ENCODE measurements at places on chromosomes 5 and 9.
A peak's percentile ranks its signal among the peaks of the same experiment; 100 is the strongest.

- DNase-seq, result peak; percentile 81
Measured at GRCh38 chr5:142671801-142672200, 14.1 kb downstream of the FGF1 start.

GRCh38 chr9:116951588-116952435 is 264.7 kb downstream of the TRIM32 start:
- DNase-seq, result peak; percentile 82

DNA sequence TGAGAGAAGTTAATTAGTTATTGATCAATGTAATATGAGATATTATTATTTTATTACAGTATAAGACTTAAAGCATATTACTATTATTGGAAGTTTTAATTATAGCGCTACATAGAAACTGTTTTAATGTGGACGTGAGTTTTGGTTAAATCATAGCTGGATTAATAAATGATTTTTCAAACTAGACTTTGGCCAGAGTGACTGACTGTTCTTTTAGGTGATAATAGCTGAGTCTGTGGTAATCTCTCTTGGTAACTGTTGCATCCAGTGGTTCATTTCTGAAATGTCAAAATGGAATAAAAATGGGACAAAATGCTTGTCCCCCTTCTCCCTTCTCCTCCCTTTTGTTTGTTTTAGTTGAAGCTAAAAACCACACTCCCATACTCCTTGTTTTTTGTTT is 28.1 kb downstream of the ANKHD1 start:
- DNase-seq, result no peak

GRCh38 chr9:20610591-20610990 is 11.7 kb downstream of the MLLT3 start:
- DNase-seq, result no peak

GRCh38 chr9:95721061-95721531 is 154.4 kb upstream of the ERCC6L2 start:
- no peak for DNase-seq

GRCh38 chr5:67198917-67199316 is 2.3 kb upstream of the CD180 start:
- no peak for DNase-seq

DNA sequence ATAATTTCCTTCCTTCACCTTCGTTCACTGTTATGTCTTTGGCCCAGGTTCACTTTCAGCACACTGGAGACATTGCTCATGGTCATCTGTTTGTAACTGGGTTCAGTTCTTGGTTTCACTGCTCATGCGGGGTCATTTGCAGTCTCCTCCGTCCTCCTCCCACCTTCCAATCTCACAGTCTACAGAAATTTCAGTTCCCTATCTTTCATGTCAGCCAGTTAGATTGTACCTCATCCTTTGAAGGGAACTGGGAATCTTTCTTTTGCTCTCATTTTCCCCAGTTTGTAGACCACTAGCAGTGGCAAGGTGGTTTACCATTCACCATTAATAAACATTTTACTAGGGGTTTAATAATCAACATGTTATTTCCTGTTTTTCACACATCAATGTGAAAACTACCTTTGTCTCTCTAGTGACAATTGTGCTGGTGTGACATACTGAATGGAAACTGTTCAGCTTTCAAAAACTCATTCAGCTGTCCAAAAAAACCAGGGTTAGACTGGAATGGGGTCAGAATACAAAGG is 100.9 kb upstream of the IL6ST start:
- no peak for DNase-seq

DNA sequence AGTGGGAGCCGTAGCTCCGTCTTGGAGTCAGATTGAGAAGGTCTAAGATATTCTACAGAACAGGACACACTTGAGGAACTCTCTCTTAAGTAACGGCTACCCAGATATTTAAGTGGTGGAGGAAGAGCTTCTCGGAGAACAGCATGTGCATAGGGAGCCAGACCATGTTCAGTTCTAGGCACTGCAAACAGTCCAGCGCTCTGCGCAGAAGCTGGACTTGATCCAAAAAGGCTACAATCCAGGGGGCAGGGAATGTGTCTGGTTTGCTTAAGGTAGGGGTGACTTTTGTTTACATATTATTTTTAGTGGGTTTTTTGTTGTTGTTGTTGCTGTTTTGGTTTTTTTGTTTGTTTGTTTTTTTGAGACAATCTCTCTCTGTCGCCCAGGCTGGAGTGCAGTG is 16.8 kb upstream of the CCL28 start:
- no peak for DNase-seq

DNA sequence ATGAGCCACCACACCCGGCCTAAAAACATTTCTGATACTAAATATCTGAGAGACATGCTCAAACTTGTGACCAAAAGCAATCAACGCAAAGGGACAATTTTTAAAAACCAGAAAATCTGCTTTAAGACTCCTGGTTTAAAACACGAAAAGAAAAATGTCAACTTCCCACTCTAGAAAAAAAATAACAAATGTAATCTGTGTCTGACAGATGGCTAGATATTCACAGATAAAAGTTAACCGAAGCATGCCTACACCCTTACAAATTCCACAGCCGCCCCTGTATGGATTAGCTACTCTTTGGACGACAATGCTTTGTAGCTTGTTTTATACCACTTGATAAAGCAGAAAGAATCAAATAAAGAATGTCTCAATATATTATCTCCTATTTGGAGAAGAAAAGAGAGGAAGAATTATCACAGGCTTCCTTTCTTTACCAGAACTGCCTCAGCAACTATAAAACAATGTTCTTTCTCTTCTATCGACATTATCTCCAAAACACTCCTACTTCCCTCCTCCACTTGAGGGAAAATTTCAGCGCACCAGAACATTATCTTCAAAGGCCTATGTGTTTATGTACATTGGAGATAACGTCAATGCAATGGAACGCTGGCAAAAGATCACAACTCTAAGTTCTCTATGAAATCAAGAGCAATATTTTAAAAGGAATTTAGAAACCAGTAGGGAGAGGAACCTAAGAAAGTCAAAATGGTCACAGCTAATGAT is 26.2 kb downstream of the CEMIP2 start:
- DNase-seq, result peak; percentile 80

DNA sequence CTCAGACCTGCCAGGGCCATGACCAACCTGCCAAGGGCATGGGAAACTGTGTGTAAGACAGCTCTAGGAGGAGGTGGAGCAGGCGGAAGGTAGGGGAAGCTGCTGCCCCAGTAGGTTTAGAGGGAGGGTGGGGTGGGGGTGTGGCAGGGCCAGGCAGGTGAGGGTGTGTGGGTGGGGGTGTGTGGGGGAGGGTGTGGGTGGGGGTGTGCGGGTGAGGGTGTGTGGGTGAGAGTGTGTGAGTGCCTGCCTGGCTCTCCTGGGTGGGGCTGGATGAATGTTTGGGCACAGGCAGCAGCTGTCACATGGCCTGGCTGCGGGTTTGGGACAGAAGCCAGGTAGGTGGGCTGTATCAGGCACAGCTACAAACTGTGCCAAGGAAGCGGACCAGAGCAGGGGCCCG is 8.8 kb upstream of the N4BP3 start:
- no peak for DNase-seq

DNA sequence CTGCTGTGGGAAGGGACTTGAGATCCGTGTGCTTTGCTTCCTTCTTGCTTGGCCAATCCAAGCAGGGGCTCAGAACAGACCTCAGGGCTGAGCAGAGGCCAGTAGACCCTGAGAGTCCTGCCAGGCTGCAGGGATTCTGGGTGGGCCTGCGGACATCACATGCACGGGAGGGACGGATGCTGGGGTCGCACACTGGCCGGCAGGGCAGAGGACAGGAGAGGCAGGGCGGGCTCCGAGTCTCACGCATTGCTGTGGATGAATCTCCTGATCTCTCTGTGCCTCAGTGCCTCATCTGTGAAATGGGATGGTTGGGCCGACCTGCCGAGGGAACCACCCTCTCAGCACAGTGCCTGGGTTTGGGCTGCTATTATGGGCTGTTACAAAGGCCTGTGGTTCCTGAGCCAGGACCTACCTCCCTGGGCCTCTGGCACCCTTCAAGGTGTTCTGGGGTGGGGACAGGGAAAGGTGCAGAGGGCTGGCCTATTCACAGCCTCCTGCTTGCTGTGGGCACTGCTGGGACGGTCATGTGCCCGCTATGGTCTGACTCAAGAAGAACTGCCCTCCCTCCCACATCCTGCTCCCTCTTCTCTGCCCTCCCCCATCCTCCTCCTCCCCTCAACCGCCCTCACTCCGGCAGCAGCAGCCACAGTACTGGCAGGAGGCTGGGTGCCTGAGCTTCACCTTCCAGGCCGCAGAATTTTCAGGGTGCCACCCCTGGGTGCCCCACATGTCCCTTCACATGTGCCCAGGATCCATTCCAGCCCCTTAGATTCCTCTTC is 43.3 kb downstream of the NCS1 start:
- DNase-seq, result peak; percentile 53

GRCh38 chr5:133936651-133937015 is 31.8 kb downstream of the C5orf15 start:
- no peak for DNase-seq

DNA sequence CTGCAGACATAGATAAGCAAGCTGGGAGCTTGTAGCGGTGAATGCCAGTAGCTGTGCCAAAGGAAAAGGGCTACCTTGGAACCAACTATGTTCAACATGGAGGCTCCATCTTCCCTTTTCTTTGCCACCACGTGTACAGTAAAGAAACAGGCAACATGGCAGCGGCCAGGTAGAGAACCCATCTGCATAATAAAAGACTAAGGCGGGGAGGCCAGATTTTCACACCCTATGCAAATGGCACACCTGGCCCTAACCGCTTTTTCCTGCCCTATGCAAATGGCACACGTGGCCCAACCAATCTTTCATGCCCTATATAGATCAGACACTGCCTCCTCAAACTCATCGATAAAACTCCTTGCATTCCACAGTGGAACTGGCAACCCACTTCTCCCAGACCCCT is 477.5 kb upstream of the EDIL3 start:
- no peak for DNase-seq

DNA sequence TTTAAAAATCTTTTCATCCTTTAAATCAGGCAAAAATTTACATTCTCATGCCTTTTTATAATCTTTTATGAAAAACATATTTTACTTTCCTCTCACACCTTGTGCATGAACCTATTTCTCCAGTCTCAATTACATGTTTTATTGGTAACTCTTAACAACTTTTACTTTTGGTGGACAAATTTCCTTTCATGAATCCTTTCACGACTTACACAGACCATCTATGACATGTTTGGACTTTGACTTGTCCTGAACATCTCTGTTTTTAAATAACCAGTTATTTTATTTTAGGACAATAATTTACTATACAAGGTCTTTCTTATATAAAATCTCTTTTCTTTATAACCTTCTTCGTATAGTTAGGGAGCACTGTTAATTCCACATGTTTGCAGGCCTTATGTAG is 26.5 kb upstream of the MTMR12 start:
- peak; percentile 49 for DNase-seq

DNA sequence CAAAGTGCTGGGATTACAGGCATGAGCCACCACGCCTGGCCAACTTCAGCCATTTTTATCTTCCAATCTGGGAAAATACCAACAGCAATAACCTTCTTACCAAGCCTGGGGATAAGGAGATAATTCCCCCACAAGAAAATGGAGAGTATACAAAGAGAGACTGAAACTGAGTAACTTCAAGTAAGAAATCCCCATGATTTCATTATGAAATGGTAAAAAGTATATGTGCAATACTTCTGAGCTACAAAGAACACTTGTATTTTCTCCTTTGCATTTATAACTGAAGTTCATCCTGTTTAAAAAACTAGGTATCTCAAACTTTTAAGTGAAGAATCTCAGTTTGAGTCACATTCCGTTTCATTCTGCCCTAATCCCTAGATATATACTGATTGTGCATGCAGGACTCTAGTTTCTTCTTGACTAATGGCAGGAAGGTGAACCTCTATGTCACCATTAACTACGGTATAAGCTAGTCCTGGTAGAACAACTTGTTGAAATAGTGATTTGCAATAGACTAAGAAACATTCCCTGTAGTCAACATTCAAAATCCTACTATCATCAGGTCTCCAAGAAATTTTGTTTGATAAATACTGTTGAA is 2071.4 kb downstream of the MAT2B start:
- DNase-seq, result no peak

- DNase-seq, result peak; percentile 80
Measured at GRCh38 chr5:181188700-181189362, 16.2 kb downstream of the TRIM7 start.

DNA sequence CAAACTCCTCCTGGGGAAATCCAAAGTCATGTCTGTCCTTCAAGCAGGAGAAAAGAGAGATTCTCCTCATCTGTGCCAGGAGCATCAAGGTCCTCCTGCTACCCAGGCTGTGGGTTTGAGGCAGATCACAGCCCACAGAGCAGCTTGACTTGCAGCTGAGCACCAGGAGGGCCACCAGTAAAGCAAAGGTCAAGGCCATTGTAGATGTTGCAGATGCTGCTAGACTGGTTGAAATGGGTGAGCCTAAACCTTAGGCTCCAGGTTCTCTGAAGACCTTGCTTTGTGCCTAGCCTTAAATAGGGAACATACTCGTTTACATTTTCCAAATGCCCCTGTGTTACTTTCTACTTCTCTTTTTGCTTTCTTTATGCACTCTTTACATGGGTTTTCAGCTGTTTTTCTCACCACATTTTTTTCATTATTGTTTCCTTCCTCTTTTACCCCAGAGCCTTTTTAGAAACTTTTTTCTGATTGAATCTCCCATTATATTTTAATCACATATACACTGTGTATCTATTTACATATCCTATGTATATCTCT is at the start of gene IFNA2:
Gene IFNA2, minus strand, starts transcription at position 268 of the 540 bp plus-strand sequence. Its CDS starts 69 bp downstream, at position 199.
- DNase-seq, result no peak

DNA sequence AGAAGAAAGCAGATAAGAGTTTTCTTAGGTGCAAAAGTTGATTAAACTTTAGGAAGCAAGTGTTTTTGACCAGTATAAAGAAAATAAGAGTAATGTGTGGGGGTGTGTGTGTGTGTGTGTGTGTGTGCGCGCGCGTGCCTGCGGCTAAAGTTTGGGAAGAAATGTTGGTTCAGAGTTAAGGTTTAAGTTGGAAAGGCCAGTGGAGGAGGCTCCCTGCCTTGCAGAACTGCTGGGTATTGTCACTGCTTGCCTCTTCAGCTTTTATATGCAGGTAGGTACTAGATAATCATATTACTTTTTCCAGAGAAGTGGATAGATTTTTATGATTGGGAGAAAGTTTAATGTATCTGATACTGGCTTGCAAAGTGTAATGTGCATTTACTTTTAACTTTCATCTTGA is 2.0 kb downstream of the PIK3R1 start:
- peak; percentile 36 for DNase-seq

GRCh38 chr5:53927668-53928247 is 367.3 kb downstream of the NDUFS4 start:
- no peak for DNase-seq

- DNase-seq, result no peak
Measured at GRCh38 chr9:35834260-35835215, 5.5 kb downstream of the TMEM8B start.

GRCh38 chr5:126483156-126483555 is 59.9 kb downstream of the GRAMD2B start:
- no peak for DNase-seq

DNA sequence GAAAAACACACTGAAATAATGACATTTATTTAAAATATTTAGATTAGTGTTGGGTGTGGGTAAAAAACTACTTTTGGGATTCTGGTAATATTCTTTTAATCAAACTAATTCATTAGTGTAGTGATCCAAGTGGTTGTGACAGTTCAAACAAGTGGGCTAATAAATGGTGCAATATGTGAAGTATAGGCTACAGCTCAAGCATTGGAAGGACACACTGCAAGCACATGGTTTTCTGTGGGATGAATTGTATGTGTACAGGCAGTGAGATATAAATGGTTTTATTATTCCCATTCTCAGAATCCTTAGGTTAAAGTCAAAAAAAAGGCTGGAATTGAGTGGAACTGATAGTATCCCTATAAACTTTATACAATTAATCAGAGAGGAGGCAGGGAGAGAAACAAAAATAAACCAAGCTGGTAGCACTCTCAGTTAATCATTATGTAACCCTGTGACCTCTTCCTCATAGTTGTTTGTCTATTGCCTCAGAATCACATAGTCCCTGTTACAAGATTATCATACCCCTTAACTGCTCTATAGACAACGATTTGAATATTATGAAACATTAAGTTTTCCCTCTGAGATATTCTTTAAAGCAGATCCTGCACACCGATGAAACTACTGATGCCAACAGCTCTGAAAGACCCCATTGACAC is 1755.4 kb upstream of the ACO1 start:
- DNase-seq, result no peak

All from astrocyte of the spinal cord (primary cell).